NCI-H1694 treated with DMSO at 0.1 percent for 48 hours (cell line): ENCODE measurements at places on chromosomes 6 and 20.

GRCh38 chr6:39610221-39610620, 115.0 kb downstream of the KIF6 start:
- DNase-seq = no peak

DNA sequence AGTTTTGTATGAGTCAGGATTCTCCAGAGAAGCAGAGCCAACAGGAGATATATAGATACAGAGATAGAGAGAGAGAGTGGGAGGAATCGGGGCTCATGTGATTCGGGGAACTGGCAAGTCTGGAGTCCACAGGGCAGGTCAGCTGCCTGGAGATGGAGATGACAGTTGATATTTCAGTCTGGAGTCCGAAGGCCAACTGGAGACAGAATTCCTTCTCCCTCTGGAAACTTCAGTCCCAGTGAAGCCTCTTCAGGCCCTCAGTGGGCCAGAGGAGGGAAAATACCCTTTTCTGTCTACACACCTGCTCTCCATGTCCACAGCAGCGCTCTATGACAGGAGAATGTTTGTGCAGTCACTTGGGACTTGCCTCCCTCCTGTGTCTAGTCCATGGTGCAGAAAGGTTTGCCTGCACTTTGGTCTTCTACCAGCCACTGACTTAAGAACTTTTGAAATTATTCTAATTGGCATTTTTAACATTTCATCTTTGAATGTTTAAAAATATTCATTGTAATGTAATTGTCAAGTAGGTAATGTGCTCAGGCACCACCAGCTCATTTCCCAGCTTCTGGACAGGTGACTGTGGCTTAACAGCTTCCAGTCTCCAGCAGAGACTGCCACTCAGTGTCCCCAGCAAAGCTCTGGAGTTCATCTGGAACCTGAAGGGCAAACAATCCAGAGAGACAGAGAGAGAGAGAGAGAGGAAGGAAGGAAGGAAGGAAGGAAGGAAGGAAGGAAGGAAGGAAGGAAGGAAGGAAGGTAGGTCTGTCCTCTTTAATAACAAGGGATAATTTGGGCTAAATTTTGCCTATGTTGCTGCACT, 43.8 kb upstream of the AFDN start:
- no peak for DNase-seq

GRCh38 chr20:7136886-7137285, 369.4 kb downstream of the BMP2 start:
- no peak for DNase-seq

DNA sequence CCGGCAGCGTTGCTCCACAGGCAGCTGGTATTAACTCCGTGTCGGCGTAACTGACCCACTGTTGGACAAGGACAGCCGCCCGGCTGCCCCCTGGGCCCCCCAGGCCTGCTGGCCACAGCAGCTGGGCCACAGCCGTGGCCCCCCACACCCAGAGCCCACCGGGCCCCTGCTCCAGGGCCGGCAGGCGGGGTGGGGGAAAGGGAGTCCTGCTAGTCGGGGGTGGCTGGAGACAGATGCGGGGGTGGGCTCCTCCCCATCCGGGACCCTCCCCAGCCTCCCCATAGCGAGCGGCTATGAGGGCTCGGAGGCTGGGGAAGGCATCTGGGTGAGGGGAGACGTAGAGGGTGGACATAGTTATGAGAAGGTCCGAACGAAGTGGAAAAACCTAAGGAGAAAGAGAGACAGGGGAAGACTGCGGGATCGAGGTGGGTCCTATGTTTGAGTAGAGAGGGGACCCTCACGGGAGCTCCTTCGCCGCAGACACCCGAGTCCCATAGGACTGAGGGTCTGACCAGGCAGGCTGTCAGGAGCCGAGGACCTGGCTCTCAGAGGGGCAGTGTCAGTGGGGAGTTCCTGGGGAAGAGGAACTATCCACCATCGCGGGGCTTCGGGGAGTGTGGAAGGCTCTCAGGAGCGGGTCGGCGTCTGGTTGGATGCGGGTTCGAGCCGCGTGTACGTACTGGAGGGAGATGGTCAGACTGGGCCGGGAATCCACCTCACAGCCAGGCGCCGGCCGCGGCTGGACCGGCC, 511 bp downstream of the VARS1 start:
- peak; percentile 25 for DNase-seq

- no peak for DNase-seq
Observed at GRCh38 chr6:31091680-31092079, 20.7 kb downstream of the C6orf15 start.

GRCh38 chr6:39494998-39495397, 172.5 kb upstream of the KCNK16 start:
- no peak for DNase-seq

DNA sequence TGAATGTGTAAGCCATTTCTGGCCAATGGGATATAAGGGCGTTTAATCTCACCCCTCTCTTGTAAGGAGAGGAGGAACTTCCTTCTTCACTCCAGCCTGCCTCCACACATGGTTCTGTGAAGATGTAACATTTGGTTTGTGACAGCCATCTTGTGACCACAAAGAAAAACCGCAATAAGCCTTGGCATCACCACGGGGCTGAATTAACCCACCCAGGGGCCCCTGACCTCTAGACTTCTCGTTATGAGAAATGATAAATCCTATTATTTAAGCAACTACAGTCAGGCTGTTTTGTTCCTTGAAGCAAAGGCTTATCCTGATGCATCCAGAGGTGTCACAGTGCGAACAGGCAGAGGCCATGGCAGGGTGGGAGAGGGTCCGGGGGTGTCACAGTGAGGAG, 139.7 kb downstream of the CDC5L start:
- no peak for DNase-seq

DNA sequence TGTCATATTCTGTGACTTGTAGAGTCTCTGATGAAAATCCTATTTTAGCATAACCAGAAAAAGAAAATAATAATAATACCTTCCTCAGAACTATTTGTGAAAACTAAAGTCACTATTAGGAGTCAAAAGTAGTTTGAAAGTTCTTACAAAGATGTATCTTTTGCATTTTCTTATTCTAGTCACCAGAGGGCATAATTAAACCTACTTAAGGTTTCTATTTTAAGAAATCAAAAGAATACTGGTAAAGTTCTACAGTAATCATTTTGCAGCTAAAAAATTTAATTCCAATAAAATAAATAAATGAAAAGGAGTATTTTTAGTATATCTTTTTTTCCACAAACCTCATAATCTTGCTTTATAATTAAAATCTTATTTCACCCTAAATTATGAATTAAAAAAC, 28.0 kb upstream of the MCM9 start:
- no peak for DNase-seq

GRCh38 chr6:123632641-123633040, 4.1 kb downstream of the TRDN start:
- no peak for DNase-seq

DNA sequence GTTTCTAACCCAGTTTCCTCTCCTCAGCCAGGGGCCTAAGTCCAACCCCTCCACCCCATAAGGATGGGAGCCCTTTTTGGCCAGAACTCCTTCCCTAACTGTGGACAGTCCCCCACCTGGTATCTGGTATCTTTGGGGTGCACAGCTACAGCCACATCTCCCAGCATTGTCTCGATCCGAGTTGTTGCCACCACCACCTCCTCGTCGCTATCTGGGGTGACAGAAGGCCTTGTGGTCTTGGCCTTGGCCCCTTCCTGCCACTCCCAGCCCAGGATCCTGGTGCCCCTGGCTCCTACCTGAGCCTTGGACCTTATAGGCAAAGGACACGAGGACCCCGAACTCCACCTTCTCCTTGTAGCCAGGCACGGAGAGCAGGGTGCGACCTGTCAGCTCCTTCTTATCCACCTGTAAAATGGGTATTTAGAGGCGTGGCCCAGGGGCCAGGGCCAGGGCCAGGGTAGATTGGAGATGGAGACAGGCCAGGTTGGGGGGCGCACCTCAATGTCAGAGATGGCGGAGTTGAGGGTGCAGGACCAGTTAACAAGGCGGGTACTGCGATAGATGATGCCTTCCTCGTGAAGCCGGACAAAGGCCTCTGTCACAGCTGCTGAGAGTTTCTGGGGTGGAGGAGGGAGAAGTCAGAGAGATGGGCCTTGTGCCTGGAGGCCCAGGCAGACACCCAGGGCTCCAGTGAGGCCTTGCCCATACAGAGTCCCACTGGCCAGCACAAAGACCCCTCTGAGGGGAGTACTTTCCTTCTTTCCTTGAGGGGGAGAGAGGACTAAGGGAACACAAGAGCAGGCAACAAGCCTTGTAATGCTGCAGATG, 7.2 kb upstream of the VWA7 start:
- no peak for DNase-seq

- no peak for DNase-seq
Observed at GRCh38 chr6:73955800-73956199, 259.8 kb downstream of the CD109 start.

- DNase-seq = no peak
Observed at GRCh38 chr20:17889226-17889625, 79.4 kb downstream of the SNX5 start.

GRCh38 chr6:16681260-16681873, 79.9 kb downstream of the ATXN1 start:
- DNase-seq = no peak
